Mesangial cell (primary cell): ENCODE measurements at places on chromosomes 5 and 9. TPM values are rescaled to one million over a fixed set of nuclear protein-coding genes. Genes with fewer than 3 reads are reported as not detected.

Gene DRD1
- total RNA-seq: not detected in 2 replicates

Gene SLC25A48
- total RNA-seq: not detected in 2 replicates

Gene CCL19
- not detected in 2 replicates for total RNA-seq

Gene ARRDC3
- 17.9 and 18.6 TPM in 2 replicates for total RNA-seq

Gene CCDC192
- not detected in 2 replicates for total RNA-seq

Gene SLC25A2
- 0.63 TPM in 1 of 2 replicates, not detected in the other for total RNA-seq

Gene LIFR
- total RNA-seq: 11.2 and 16.1 TPM in 2 replicates

Gene SLC34A1
- not detected in 2 replicates for total RNA-seq

Gene NOL6
- total RNA-seq: 27.3 and 40.7 TPM in 2 replicates

Gene BTNL3
- not detected in 2 replicates for total RNA-seq

Gene FAM221B
- not detected in 2 replicates for total RNA-seq

Gene KIF20A
- 4.8 and 102 TPM in 2 replicates for total RNA-seq

Gene CCDC183
- total RNA-seq: 0.25 TPM in 1 of 2 replicates, not detected in the other

Gene SHISAL2B
- total RNA-seq: not detected in 2 replicates

Gene CDKN2B-AS1
- total RNA-seq: 0.63 and 0.98 TPM in 2 replicates

Gene CSF1R
- total RNA-seq: 0.13 and 0.16 TPM in 2 replicates

Gene GRIN3A
- total RNA-seq: not detected in 2 replicates

Gene FLT4
- 0.38 and 0.81 TPM in 2 replicates for total RNA-seq

Gene SLC28A3
- under 0.01 TPM in 2 replicates for total RNA-seq

Gene EPB41L4B
- total RNA-seq: 0.49 and 0.76 TPM in 2 replicates
